Epithelial cell of prostate (primary cell): ENCODE measurements at places on chromosomes 2 and 18.

DNA sequence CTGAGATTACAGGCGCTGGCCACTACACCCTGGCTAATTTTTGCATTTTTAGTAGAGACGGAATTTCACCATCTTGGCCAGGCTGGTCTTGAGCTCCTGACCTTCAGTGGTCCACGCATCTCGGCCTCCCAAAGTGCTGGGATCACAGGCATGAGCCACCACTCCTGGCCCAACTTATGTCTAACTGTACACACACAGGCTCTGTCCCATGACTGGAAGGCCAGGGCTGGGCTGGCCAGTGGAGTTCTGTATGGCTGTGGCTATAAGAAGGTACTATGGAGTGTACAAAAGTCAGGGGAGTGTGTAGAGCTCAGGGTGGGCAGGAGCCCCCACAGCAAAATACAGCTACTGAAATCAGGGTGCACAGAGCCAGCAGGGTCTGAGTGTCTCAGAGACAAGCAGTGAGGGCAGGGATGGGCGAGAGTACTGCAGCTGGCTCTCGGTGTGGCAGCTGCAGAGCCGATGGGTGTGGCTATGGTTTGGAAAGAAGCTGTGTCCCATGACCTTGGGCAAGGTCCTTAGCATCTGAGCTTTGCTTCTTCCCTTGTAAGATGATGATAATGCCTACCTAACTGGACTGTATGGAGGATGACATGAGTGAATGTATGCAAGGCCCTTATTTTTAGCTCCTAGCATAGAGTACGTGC, 10.4 kb upstream of the MSGN1 start:
- DNase-seq, result no peak

DNA sequence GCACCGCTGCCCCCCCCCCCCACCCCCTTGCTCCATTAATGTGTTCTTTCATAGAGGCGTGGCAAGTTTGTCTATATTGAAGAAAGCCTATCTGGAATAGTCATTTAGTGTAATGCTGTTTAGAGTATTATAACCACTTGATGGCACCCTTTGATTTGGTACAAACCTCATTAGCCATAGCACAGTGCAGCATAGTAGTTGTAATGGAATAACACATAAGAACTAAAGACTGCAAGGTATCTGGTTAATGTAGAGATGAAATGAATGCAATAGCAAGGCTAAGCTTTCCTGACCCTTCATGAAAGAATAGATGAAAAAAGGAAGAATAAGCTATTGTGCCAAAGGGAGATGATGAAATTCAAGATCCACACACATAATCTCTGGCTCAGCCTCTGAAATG, 81.9 kb downstream of the EHBP1 start:
- no peak for DNase-seq

DNA sequence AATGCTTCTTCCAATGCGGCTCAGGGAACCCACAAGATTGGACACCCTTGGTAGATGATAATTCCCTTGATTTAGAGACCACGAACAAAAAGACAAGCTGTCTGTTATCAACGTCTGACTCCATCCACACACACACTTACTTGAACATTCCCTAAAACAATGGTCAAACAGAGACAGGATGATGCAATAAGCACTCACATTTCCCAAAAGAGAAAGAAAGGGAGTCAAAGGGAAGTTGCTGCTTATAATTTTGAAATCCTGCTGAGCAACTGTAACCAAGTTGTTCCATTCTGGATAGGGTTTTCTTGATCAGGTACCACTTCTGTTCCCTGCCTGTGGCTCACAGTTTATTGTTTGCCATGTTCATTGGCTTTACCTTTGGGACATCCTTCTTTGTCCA, 571.3 kb upstream of the CNTNAP5 start:
- DNase-seq, result no peak

DNA sequence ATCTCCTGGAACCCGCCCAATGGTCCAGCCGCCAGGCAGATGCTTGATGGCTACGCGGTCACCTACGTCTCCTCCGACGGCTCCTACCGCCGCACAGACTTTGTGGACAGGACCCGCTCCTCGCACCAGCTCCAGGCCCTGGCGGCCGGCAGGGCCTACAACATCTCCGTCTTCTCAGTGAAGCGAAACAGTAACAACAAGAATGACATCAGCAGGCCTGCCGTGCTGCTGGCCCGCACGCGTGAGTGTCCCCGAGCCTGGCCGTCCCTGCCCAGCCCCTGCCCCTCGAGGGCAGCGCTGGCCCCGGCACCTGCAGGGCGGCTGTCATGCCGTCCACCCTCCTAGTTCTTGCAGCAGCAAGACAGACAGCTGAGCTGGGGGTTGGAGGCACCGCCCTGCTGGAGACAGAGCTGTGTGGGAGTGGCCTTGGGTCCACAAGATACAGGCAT, 36.7 kb downstream of the MTERF4 start:
- DNase-seq, result no peak
